ENCODE measurements at places on chromosomes 5 and 9.
A peak's percentile ranks its signal among the peaks of the same experiment; 100 is the strongest.

DNA sequence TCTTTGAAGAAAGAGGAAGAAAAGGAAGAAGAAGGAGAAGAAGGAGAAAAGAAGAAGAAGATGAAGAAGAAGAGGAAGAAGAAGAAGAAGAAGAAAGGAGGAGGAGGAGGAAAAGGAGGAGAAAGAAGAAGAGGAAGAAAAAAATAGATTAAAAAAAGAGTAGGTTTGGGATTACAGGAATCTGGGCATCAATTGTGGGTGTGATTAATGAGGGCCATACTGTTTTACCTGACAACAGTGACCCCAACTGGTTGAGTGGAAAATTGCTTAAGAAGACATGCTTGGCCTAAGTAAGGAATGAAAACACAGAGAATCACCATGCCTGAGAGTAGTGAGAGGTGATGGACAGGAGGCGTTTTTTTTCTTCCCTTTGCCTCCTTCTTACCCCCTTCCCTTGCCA is 114.6 kb downstream of the FAM170A start:
- peak; percentile 12 for DNase-seq

DNA sequence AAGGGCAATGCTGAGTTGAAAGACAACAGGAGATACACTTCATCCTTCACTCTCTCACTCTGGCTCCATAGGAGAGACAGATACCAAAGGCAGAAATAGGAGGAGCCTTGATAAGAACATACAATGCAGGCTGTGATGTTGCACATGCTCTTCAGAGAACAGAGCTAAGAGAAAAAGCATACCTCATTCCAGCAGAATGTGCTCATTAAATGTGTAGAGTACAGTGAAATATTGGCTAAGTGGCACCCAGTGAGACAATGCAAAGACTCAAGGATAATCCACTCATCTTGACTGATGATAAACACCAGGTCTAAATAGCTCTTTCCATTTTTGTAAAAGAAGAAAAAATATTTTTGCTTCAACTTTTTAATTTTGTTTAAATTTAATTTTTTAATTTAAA is 139.7 kb downstream of the OR2K2 start:
- no peak for DNase-seq

GRCh38 chr9:134774410-134774809 is 106.2 kb upstream of the FCN2 start:
- DNase-seq: no peak

- no peak for DNase-seq
Measured at GRCh38 chr9:109922617-109923470, 142.8 kb downstream of the PALM2AKAP2 start.

- no peak for DNase-seq
Measured at GRCh38 chr9:68595868-68596267, 55.2 kb upstream of the TMEM252 start.

- DNase-seq: no peak
Measured at GRCh38 chr9:98766586-98766985, 29.8 kb downstream of the ANKS6 start.

DNA sequence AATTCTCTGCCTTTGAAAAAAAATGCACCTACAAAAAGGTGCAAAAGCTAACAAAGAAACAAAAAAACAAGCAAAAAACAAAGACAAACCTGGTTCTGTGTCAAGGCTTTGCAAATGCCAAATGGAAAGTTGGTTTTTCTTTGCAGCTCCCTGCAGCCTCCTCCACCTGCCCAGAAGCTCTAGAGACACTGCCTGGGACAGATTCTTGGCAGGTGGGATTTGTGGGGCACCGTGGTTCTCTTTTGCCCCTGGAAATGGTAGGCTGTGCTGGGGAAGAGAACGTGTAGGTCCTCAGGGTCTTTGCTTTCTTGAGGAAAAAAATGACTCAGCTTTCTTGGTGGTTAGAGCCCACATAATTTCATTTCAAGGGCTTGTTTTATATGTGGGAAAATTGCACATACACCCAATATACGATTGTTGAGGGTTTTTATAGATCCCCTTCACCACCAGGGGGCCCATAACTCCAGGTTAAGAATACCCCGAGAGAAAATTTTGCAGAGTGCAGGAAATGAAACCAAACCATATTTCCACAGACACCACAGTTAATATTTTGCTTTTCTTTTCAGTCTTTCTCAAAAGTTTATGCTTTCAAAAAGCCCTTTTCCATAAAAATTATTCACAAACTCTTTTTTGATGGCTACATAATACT is 58.7 kb downstream of the NXNL2 start:
- DNase-seq: no peak

DNA sequence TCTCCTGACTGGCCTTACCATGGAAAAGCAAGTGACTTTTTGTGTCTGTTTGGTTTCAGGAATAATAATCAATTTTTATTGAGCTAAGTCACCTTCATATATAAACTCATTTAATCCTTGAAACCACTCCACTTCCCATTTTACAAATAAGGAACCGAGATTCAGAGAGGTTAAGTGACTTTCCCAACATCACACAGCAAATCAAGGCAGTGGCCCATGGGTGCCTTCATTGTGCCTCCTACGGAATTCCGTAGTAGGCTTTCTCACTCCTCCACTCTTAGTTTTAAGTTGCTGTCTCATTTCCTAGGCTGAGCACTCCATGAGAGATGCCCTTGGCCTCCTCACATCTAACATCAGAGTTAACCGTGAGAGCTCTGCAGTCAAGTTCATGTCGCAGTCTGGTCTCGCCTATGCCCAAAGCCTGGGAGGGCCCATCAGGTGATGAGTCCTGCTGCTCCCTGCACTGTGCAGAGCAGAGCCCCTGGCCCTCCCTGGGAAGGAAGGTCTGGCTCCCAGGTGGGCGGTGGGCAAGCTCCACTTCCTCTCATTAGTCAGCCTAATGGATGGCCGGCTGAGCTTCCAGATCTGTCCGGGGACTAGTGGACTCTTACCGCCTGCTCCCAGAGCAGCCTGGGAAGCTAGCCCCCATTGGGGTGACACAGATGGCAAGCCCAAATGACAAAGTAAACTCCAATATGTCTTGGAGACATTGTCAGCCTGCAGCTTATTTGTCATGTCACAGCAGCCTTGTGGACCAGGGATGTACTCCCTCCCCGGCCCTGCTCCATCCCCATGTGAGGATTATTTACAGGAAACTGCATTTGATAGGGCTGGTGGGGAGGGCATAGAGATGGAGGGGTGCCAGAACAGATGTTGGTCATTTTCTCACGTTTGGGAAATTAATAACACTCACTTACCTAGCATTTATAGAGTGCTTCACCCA is 123.4 kb downstream of the MVB12B start:
- DNase-seq: no peak

DNA sequence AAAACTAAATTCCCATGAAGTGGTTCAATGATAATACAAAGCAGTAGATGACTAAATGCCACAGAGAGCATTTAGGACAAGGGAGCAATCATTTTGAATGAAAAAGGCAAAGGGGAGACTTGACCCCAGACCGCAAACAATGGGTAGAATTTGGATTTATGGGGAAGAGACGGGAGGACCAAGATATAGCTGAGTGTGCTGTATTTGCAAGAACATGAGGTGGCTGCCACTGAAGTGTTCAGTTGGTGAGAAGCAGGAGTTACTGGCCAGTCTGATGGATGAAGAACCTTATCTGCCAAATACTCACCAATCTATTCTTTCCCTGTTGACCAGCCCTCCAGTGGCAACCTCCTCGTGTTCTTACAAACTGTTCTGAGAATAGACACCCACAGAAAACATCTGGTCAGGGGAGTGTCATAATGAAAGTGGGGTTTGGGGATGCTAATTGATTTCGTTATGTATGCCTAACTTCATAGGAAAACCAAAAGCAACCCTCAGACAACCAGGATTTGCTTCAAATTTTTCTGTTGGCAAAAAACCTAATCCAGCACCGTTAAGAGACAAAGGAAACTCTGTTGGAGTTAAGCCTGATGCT is 19.8 kb downstream of the TDRD7 start:
- DNase-seq: no peak

GRCh38 chr5:135013445-135013844 is 20.6 kb downstream of the PITX1 start:
- DNase-seq: no peak

DNA sequence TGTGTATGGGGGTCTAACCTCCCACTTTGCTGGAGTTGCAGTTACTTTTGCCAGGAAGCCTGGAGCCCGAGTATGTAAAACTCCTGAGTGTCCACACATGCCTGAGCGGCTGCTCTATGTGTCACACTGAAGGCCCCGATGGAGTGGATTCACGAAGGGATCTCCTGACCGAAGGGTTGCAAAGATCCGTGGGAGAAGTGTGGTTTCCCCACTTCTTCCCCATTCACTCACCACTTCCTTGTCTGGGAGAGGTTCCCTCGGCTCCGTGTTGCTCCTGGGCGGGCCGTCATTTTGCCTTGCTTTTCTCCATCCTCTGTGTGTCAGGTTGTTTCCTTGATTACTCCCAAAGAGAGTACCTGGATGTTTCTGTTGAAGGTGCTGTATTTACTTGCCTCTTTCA is 16.2 kb upstream of the IL3 start:
- no peak for DNase-seq

DNA sequence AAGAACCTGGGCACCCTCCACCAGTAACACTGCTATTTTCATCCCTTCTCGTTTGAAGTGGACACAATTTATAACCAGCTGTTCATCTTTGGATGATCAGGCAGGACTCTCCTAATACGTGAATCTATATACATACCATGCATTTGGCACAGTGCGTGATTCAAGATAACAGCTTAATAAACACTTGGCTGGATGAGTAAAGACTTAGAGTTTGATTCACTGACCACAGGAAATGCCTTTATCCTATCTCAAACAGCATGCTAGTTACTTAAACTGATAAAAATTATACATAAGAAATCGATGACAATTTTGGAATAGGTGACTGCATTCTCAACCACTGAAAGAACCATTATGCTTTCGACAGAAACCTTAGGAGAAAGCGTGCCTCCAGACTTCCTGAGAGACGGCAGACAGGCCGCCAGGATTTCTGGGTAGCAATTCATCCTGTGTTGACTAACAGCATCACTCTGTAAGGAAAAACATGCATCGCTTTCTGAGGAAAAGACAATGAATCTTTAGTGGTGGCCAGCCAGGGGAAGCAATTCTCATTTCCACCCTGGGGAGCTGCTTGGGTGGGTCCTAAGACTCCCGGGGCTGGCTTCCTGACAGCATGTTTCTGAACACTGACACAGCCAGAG is 9.7 kb downstream of the MRPL36 start:
- DNase-seq: no peak

DNA sequence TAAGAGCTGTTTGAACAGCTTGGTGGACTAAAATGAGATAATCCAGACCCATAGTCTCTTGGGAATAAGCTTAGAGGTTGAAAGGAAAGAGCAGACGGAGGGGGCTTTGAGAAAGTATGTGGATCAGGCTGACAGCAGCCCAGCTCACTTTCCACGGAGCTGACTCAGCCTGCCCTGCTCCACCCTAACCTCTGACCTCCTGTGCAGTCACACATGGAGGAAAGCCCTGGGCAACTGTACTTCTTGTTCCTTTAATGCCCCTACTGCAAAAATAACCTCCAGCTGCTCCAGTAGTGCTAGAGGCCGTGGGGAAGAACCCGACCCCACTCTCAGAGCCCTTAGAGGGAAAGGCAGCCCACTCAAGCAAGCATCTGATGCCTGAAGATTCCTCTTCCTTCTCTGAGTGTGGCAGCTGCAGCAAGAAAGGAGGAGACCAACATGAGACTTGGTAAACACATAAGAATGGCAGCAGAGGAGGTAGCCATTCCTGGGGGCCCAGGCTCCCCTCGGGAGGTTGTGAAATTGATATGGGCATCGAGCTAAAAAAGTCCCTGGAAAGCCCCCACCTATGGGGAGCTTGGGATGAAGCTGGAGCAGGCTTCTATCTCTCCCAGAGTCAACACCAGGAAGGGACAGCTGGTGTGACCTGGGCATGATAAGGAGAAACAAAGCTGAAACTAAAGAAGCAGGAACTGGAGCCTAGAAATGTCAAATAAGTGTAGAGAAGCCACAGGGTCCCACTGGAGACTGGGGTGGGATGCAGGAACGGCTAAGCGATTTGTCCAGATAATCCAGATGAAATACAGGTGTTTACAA is 204.3 kb downstream of the PIK3R1 start:
- no peak for DNase-seq

GRCh38 chr9:89453452-89453851 is 44.5 kb downstream of the SEMA4D start:
- no peak for DNase-seq

DNA sequence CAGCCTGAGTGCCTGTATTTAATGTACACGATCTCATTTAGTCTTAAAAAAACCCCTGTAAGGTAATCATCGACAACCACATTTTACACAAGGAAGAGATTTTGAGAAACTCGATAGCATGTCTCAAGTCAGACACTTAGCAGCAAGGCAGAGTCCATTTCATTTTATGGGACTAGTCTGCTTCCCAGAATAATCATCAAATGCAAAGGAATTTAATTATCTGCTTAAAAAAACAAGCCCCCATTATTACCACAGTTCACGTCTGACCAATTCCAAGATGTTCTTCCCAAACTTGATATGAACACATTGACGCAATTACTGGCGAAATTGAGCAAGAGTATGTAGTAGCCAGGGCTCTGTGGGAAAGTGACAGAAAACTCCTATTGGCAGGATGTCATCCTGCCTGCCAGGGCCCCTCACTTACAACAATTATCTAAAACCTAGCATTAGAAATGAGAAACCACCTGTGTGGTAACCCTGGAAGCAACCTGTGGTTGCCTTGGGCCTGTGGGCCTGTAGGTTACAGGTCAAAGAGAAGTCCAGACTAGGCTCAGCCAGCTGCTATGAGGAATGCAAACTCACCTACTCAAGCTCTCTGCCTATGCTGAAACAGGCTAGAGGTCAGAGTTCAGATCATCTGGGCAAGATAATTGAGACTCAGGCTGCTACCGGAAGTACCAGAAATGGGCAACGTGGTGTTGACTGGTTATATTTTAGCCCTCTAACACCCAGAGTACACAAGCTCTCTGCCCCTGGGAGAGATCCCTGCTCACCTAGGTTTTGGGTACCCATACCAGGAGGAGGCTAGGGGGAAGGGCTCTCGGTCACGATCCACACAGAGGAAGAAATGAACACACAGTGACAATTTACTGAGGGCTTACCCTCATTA is 1.6 kb downstream of the B4GALT1 start:
- no peak for DNase-seq

GRCh38 chr9:133303266-133304157 is 28.5 kb upstream of the ABO start:
- DNase-seq: no peak

GRCh38 chr9:966870-967269 is 9.6 kb upstream of the DMRT3 start:
- no peak for DNase-seq

DNA sequence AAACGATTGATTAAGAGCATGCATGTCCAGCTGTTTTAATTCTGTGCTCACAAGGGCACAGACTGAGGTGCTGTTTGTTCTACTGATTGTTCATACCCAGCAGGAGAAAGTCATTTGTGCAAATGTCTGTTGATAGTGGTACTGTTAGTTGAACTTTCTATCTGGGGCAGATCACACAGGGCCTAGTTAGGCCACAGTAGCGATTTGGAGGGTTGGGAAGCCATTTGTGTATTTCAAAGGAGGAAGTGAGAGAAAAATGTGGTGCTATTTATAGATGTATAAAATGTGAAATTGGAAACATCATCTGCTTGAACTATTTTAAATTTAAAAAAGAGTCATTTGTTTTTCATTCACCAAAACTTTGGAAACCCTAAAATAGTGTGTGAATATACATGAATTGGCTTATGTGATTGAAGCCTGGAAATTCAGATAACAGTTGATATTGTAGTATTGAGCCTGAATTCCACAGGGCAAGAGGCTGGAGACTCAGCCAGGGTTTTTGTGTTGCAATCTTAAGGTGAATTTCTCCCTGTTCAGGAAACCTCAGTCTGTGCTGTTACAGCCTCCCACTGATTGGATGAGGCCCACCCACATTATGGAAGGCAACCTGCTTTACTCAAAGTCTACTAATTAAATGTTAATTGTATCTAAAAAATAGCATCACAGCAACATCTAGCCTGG is 162.0 kb upstream of the CDKN2B start:
- DNase-seq: no peak

GRCh38 chr9:97413462-97413861 is 1.6 kb downstream of the TDRD7 start:
- DNase-seq: no peak

All from WTC11 (cell line).